ENCODE measurements at places on chromosomes 2 and 18.

GRCh38 chr2:95020275-95021022, 5.1 kb upstream of the MAL start:
- no peak for DNase-seq

GRCh38 chr2:73020306-73020656, 51.2 kb downstream of the SFXN5 start:
- no peak for DNase-seq

GRCh38 chr18:5975111-5976002, 80.0 kb upstream of the TMEM200C start:
- DNase-seq = peak; percentile 8

GRCh38 chr2:239249776-239250175, 151.0 kb downstream of the HDAC4 start:
- no peak for DNase-seq

- DNase-seq = no peak
Observed at GRCh38 chr2:129369437-129369836, 610.0 kb upstream of the RAB6C start.

GRCh38 chr2:104864280-104865095, 10.6 kb downstream of the POU3F3 start:
- DNase-seq = no peak

DNA sequence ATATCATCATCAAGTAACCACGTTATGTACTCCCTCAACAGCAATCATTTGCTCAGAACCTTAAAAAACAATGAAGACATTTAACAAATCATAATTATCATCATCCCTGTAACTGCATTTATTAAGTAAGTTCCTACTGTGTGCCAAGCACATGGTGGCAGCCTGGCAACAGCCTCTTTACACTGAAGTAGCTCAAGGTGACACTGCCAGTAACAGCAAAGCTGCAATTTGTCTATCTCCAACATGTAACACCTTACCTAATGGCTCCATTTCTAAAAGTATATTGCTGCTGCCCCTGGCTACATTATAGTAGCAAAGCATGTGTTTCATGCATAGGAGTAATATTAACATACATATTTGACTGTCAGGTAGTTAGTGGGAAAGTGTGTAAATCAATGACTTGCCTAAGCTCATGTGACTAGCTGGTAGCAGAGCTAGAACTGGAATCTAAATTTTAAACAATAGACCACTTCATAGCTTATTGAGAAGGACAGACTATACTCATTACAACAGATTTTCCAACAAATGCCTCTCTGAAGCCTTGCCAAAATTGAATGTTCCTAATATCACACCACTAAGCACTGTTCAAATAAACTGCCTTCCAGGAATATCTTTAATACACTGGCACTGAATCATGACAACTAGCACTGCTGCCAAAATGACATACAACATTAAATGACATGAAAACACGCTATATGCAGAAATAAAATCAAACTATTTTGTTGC, 86.7 kb downstream of the L3MBTL4 start:
- no peak for DNase-seq

DNA sequence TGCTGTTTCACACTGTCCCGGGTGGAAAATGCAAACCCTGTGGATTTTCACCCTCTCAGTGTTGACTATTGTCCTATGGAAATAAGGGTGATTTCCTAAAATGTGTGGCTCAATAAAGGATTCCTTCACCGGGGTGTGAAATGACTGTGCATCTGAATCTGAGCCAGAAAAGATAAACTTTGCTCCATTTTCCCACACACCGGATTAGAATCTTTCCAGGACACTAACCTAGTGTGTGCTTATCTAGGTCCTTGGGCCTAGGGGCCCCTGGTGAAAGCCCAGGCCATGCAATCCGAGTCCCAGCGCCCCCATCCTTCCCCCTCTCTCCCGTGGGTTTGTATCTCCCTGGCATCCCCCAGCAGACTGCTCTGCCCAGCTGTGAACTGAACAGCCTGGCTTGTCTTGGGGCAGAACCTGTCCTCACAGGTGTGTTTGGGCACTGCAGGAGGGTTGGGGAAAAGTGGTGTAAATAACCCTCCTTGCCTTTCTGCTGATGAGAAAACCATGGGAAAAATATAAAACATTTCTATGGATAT, 17.3 kb downstream of the KLHL29 start:
- DNase-seq = no peak

DNA sequence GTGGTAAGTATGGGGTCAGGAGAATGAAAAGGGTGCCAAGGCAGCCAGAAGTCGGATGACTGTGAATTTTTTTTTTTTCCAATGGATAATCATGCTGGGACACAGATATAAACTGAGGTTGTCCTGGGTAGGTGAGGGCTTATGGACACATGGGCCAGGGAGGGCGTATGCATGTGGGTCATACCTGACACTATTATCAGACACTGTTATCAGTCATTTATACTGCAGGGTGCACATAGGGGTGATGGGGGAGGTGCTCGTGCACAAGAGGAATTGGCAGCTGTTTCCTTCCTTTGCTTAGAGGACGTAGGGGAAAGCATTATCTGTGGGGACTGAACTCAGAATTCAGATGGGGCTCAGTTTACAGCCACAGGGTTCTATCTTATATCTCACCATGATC, 10.1 kb downstream of the CTIF start:
- DNase-seq = no peak

DNA sequence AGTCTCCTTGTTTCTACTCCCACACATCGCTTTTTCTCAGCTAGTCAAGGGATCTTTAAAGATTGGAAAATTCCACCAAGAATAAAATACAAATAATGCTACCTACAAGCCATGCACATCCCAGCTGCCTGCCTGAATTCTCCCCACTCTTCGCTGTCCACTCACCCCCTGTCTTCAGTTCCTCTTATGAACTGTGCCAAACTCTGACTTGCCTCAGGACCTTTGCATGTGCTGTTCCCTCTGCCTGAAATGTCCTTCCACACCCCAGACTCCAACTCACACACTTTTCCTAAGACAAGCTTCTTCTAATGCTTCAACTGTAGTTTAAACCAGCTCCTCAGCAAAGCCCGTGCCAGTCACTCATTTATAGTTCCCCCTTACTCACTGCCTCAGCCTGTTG, 260.0 kb downstream of the NAPG start:
- DNase-seq = no peak

GRCh38 chr2:241771286-241772062, 5.1 kb upstream of the GAL3ST2 start:
- peak; percentile 31 for DNase-seq

DNA sequence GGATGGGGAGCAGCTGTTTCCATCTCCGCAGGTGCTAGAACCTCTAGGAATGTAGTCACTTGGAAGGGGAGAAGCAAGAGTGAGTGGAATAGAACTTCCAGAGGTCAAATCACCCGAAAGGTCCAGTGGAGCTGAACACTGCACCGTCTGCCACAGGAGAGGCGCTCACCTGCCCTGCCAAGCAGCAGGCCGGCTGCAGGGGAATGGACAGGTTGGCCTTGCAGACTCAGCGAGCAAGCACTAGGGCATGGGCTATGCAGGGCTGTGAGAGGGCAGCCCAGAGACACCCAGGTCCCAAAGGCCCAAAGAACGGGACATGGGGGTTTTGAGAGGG, 214.2 kb downstream of the TNS1 start:
- no peak for DNase-seq

GRCh38 chr18:79684787-79685186, 5.2 kb downstream of the CTDP1 start:
- no peak for DNase-seq

GRCh38 chr2:135245071-135245470, 193.0 kb downstream of the RAB3GAP1 start:
- no peak for DNase-seq

- DNase-seq = no peak
Observed at GRCh38 chr18:39302481-39302880, 1736.9 kb upstream of the CELF4 start.

DNA sequence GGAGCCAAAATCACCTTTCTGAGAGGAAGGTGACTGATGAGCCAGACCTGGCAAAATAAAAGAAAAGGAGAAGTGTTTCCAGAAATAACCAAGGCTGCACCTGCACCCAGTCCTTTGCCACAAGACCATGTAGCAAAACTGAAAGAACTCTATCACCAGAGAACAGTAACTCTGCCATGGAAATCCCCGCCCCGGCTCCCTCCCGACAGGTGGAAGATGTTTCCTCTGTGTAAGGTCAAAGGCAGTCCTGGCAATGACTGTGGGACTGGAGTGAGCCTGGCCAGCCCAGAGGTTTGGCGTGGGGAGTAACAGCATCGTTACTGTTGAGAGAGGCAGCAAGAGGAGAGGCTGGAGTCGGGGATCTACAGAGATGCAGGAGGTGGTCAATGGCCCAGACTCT, 42.3 kb downstream of the SPRED2 start:
- DNase-seq = no peak

DNA sequence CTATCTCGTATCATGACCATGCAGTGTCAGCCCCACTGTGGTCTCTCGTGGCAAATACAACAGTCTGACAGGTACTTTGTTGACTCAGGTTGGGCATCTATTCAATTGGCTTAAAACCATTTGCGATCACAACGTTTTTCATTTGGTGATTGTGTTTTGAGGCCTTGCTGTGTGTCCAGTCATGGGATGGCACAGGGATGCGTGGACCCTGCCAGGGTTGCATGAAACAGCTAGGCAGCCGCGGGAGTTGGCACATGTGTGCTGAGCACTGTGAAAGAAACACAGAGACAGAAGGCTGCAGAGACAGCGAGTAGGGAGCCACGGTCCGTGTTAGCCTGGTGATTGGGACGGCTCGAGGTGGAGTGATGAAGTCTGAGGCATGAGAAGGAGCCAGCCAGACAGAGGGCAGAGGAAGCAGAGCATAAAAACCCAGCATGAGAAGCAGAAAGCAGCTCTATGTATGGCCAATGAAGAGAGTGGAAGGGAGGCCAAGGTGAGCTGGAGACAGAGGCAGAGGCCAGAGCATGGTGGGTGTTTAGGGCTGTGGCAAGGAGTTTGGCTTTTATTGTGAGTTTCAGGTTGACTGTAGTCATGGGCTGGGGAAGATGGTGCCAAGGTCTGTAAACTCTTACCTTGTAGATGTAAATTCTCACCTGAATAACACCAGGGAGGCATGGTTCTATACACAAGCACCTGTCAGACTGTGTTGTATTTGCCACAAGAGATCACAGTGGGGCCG, 31.8 kb upstream of the IL1R1 start:
- no peak for DNase-seq

DNA sequence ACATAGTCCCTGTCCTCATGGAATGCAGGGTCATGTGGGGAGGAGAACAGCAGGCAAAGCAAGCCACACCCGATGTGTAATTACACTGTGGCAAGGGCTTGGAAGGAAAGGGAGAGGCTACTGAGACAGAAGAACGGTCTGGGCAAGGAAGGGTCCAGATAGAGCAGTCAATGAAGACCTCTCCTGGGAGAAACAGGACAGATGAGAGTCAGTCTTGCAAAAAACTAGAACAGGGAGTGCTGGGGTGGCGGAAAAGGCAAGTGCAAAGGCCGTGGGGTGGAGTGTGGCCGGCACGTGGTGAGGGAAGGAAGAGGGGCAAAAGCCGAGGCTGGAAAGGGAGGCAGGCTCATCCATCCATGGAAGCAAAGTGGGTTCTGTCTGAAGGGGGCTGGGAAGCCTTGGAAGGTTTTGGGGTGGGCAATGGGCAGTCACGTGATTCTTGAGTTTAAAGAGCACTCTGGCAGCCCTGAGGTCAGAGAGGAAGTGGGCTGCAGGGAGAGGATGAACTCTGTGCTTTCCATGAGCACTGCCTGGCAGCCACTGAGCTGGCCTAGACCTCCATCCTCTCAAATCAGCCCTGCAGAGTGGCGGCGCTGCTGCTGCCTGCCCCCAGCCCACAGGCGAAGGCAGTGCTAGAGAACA, 182.2 kb downstream of the INHBB start:
- no peak for DNase-seq

GRCh38 chr2:183605440-183605839, 481.2 kb downstream of the NUP35 start:
- no peak for DNase-seq

GRCh38 chr2:171244466-171244969, 83.8 kb upstream of the TLK1 start:
- no peak for DNase-seq

GRCh38 chr2:188333751-188334524, 42.3 kb downstream of the GULP1 start:
- DNase-seq = no peak

DNA sequence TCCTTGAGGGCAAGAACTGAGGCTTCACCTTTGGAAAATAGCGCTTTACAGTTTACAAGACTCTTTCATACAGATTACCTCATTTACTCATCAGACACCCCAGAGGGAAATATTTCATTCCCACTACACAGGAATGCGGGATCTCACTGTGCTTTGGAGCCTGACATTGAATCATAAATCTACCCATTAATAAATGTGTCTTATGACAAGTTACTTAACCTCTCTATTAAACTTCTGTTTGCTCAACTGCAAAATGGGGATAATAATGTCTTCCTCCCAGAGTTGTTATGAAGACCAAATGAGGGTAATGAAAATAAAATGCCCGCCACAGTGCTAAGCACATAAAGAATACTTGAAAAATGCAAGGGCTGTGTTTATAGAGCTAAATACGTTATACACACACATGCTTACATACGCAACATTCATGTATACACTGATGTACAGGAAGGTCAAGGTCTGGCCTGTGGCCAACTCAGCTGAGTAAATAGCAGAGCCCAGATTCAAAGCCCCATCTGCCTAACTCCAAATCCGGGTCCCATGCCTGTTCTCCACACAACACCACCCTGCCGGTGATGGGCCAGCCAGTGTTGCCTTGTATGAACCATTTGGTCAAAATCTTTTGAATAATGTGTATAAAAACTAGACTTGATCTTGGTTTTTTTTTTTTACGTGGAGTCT, 77.8 kb upstream of the STPG4 start:
- DNase-seq = no peak

- no peak for DNase-seq
Observed at GRCh38 chr18:48666613-48667012, 127.8 kb downstream of the CTIF start.

DNA sequence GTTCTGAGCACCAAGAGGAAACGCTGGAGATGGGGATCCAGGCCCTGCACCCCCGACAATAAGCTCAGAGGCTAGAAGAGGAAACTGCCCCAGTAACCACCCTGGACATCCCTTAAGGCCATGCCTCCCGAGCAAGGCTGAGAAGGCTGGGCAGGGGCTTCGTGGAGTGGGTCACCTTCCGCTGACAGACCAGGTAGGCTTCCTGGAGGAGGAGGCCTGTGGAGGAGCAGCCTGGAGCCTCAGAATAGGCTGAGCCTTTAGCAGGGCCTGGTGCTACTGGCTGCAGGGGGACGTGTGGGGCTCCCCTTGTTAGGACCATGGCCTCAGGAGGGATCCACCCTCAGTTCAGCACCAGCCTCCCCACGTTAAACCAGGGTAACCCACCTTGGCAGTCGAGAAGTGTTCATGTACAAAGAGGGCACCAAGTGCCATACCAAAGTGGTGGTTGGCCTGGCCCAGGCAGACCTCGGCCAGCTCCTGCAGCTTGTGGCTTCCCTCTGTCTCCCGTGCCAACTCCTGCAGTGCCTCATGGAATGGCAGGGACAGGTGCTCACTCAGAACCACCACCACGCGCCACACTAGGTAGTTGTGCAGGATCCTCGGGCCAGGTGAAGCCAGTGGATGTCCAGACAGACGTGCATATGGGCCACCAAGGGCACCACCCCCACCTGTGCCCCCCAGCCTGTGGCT, 28.5 kb upstream of the ALPP start:
- no peak for DNase-seq
